ENCODE measurements at places on chromosomes 3 and 15. TPM values are rescaled to one million over a fixed set of nuclear protein-coding genes. Genes with fewer than 3 reads are reported as not detected.

Gene SENP7
- 10.4 TPM for total RNA-seq

Gene VPS39
- total RNA-seq: 41.3 TPM

Gene RASGRP1
- under 0.01 TPM for total RNA-seq

Gene CCR2
- total RNA-seq: not detected

Gene EFCAB12
- not detected for total RNA-seq

Gene CNTN3
- total RNA-seq: 1.5 TPM

Gene CCR4
- 0.30 TPM for total RNA-seq

Gene SLC12A8
- 0.65 TPM for total RNA-seq

Gene ATR
- 26.6 TPM for total RNA-seq

Gene SLMAP
- 27.6 TPM for total RNA-seq

Gene KCNH8
- total RNA-seq: not detected

Gene MESP1
- 0.65 TPM for total RNA-seq

Gene SI
- total RNA-seq: not detected

Gene ARHGAP31
- total RNA-seq: 22.9 TPM
